ENCODE measurements at places on chromosomes 3 and 15.
A peak's percentile ranks its signal among the peaks of the same experiment; 100 is the strongest.

GRCh38 chr15:83747050-83747717 lies 93.3 kb downstream of the ADAMTSL3 start:
- DNase-seq, result peak; percentile 3

DNA sequence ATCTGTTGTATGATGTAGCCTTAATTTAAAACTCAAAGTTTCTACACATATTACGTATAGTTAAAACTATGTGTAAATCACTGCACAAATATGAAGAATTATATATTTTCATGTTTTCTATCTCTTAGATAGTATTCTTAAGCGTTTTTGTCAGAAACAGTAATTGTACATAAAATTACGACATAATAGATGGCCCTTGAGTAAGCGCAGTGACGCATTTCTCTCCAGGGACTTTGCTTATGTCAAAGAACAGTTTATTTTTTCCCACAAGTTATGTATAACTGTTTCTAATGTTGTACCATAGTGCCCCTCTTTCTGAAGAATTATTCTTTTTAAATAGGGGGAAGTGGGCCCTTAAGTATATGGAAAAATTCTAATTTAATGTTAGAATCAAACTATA lies 934.0 kb downstream of the VGLL3 start:
- DNase-seq, result no peak

DNA sequence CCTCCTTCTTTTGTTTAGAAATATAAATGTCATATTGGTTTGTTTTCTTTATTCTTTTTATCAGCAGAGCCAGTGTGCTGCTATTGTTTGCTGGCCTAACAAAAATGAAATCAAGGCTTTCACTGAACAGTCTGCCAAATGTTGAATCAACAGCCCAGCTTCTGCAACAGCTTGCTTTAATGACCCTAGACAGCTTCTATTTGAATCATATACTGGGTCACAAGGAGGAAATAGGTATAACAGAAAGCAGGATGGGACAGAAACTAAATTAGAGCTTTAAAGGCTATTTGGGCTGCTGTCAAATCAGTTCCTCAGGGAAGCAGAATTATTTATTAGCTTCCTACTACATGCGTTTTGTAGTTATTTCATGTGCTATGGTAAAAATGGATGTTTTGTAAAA lies 12.1 kb upstream of the DNAJC13 start:
- no peak for DNase-seq

DNA sequence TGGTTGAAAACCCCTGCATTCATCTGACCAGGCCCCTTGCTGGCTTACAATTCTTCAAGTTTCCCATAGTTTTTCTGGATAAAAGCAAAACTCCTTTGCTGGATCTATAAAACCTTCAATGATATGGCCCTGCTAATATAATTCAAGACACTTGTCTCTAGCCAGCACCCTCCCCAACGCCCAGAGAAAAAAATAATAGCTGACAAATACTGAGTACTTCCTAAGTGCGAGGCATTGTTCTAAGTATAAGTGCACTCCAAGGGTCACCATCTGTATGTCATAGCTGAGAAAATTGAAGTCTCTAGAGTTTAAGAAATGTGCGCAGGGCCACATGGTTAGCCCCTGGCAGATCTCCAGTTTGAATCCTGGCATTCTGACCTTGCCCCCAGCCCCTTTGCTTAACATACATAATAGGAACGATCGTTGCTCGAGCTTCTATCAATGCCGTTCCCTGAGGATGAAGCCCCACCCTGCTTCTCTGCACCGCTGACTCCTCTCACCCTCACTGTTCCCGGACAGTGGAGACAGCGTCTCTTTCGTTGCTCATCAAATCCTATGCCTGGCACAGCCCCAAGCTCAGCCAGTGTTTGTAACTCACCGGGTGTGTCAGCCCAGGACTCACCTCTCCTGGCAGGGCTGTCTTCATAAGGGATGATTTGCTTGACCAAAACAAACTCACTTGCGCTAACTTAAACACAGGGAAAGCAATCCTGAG lies 377.1 kb upstream of the PROK2 start:
- no peak for DNase-seq

GRCh38 chr15:69559440-69560190 lies 107.0 kb downstream of the RPLP1 start:
- DNase-seq, result no peak

DNA sequence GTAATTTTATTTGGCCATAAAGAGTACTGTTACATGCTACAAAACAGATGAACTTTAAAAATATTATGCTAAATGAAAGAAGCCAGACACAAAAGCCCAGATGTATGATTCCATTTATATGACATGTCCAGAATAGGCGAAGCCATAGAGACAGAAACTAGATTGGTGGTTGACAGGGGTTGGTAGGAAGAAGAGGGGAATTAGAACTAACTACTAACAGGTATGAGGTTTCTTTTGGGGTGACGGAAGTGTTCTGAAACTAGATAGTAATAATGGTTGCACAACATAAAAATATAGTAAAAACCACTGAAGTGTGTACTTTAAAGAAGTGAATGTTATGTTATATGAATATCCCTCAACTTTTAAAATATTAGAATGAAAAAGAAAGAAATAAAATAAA lies 66.1 kb downstream of the GBE1 start:
- DNase-seq, result no peak

GRCh38 chr3:39900462-39901002 lies 91.1 kb downstream of the MYRIP start:
- no peak for DNase-seq

DNA sequence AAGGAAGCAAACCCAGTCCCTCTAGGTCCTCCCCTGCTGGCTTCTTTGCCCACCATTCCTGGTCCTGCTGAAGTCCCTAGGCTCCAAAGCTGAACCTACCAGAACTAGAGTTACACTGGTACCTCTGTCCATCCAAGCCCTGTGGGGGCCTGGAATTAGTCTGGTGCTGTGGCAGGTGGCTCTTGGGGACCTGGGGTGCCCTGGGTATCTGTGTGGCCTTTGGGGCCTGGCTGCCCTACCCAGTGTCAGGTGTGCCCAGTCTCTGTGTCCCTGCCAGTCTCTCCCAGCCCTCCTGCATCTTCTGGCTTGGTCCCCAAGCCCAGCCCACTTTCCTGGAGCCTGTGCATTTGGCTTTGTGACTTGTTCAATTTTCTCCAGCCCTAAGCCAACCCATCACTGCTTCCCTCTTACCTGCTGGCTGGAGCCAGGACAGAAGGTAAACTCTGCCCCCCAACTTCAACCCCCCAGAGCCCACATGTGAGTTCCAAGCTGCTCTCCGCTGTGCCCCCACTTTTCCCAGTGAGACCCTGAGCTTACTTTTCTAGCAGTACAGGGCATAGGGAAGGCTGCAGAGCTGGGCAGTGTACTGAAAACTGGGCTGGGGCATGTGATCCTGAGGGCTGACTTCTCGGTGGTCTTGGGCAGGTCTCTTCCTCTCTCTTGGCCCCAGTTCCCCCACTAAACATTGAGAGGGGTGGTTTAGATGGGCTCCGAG lies 28.3 kb upstream of the HHATL start:
- no peak for DNase-seq

GRCh38 chr3:114034211-114034610 lies 22.1 kb downstream of the CCDC191 start:
- no peak for DNase-seq

DNA sequence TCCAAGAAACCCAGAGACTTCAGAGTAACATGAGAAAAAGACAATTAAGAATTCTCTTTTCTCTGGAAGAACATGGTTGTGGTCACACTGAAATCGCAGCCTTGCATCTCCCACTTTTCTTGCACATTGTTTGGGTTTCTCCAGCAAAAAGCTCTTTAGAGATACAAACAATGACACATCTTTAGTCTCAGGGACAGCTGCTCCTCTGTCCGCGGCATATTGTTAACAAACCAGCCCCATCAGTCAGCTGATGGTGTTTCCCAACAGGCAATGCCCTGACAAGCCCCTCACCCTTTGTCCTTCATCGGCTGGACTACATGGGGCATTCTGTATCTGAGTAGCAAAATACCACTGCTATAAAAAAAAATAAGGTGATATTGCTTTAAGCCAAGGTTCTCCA lies 53.4 kb downstream of the UMPS start:
- DNase-seq, result no peak

- peak; percentile 33 for DNase-seq
Measured at GRCh38 chr3:44198284-44199269, 43.1 kb upstream of the TOPAZ1 start.

DNA sequence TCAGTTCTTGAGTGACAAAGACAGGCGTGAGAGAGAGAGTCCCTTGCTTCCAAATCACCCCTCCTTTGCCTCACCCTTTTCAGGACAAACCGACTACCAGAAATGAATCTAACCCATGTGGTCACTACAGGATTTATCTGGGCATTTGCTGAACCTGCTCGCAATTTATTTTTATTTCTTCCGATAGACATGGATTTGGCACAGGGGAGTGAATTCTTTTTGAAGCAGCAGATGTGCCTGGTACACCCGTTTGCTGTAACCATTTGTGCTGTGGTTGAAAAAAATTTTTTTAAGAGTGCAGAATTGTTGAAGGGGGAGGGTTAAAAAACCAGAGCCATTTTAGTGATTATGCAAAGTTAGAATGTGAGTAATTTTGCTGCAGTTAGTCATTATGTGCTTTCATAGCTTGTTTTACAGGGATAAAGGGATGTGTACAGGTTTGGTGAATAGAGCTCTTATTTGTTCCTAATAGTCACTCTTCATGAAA lies 442.0 kb downstream of the LPP start:
- peak; percentile 57 for DNase-seq

DNA sequence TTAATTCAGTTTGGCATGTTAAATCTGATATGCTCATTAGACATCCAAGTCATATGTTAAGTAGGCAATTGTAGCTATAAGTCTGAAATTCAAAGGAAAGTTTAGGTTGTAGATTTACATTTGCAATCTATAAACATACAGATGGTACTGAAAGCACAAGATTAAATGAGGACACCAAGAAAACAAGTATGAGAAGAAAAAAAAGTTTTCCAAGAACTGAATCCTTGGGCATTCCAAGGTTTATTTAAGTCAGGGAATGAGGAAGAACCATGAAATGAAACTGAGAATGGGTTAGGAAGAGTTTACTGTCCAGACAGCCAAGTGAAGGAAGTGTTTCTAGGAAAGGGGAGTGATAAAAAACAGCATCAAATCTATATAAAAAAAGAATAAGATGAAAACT lies 756.1 kb upstream of the DPPA4 start:
- no peak for DNase-seq

DNA sequence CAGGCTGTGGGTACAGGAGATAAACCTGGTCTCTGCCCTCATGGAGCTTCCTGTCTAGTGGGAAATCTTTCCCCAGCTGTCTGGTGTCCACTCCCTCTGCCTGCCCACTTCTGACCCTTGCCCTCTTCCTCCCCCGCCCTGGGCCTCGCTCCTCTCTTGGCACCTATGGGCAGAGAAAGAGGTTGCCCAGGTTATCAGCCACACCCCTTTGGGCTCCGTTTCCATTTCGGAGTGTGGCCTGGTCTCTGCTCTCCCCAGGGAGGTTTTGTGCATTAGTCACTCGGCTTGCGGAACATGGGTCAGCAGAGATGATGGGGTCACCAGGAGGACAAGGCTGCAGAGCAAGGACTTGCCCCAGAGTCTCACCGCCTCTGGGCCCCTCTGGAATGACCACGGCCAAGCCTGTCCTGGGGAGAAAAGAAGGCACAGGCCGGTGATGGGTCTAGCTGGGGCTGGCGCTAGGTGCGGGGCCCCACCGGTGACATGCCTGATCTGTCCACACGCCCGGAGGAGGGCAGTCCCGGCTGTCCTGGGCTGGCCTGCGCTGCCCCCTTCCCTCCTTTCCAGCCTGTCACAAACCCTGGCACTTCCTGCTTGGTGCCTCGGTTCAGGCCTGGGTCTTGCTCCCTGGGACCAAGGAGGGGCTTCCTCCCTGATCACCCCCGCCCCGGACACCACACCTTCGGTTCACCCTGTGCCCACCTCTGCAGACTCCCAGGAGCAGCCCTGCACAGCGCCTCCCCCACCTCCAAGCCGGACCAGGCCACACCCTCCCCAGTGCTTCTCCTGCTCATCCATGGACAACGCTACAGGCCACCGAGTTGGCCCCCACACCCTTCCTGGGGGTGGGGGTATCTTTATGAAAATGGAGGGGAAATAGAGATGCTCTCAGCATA lies 35.6 kb upstream of the MUC4 start:
- DNase-seq, result no peak

DNA sequence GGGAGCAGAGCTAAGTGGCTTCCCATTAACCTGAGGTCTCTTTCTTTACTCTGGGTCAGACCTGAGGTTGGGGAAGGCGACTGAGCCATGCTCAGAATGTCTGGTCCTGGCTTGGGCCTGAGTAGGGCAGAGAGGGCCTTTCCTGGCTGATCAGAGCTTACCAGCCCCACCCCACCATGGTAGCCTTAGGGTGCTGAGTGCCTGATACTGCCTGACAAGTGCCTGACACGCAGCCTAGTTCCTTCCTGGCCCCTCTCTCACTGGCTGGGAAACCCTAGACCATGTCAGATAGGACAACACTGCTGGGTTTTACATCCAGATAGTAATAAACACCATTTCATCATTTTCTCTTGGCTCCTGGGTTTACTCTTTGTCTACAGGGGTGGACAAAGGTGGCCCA lies 25.8 kb upstream of the DOCK3 start:
- DNase-seq, result no peak

GRCh38 chr3:133955892-133956291 lies 60.2 kb upstream of the RAB6B start:
- no peak for DNase-seq

DNA sequence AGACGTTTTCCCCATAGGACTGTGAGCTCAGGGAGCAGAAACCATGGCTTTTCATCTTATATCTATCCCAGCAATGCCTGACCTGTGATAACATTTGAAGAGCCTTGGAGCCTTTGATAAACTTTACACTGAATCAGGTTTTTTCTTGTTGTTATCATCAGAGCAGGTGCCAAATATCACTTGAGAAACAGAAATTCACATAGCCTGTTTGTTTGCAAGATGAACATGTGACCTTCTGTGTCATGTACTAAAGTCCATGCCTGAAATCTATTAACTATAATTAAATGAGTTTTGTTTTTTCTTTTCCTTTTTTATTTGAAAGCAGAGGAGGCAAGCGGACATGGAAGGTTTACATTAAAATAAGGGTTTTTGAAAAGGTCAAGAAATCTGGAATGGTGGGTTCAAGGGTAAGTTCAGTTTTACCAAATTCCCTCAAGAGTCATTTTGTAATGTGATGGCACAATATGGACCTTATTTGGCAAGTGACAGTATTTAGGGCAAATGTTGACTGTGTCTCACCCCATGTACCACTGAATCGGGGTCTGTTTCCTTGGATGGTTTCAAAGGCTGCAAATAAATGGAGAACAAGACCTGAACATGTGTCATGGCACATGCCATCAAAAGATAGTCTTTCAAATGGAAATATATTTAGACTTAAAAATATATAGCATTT lies 90.7 kb downstream of the NEK10 start:
- no peak for DNase-seq

DNA sequence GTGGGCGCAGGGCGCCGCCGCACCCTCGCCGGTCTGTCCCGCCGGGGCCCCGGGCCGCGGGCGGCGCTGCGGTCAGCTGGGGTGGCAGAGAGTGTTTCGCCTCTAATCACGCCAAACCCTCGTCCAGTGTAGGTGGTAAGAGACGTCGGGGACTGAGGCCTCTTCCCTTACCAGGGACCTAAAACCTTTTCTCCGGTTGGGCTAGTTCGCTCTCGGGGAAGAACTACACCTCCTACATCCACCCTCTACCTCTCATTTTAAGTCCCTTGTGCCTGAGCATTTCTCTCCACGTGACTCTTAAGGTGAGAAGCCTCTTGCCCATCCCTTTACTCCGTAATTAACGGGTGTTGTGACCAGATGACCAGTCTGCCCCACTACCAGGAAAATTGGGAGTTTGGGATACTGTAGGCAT lies 520 bp downstream of the TMEM42 start:
- no peak for DNase-seq

- DNase-seq, result no peak
Measured at GRCh38 chr15:25848784-25849156, 14.4 kb downstream of the ATP10A start.

Data from HFF-Myc (cell line).